ENCODE measurements at places on chromosomes 16 and 17.
A peak's percentile ranks its signal among the peaks of the same experiment; 100 is the strongest.

- DNase-seq = no peak
- no peak overlapping the region for H3K4me3 ChIP-seq
- H3K4me1 ChIP-seq = peaks cover 11% of the 10 kb centered on the region
- H3K27me3 ChIP-seq = no peaks in the 10 kb centered on the region
- no peak overlapping the region for H3K27ac ChIP-seq
Observed at GRCh38 chr16:4257646-4258556, 14.9 kb downstream of the TFAP4 start.

DNA sequence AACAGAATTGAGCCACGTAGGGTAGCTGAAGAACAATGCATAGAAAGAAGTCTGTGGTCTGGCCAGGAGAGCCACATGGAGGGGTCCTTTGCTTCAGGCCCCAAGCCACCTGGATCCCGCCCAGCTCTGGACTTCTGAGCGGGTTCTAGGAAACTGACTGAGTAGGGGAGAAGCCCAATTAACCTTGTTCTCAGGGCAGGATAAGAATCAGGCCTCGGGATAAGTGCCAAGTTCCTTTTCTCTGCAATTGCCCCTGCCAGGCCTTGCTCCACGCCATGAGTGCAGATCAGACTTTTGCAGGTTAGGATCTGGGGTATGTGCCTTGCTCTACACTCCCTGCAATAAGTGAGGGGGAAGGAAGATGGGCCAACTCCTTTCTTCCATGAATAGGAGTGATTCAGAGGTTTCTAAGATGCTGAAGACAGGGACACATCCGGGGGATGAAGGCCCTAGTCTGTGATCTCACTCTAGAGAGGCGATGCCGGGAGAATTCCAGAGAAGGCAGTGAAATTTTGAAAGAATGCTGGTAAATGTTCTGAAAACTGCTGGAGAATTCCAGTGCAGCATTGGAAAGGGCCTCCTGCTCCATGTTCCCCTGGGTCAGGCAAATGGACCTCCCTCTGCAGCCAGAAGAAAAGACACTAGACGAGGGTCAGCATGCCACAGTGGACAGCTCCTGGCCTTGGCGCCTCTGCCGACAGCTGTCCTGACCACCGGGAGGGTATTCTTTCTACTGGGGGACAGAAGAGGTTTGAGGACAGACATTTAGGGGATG is 5.8 kb downstream of the NEUROD2 start:
- peaks cover 71% of the 10 kb centered on the region for H3K4me1 ChIP-seq
- H3K27me3 ChIP-seq = peaks cover 85% of the 10 kb centered on the region
- DNase-seq = no peak
- H3K36me3 ChIP-seq = no peaks in the 10 kb centered on the region

GRCh38 chr17:82582709-82583108 is 63.2 kb downstream of the FOXK2 start:
- H3K27ac ChIP-seq = no peak overlapping the region
- H3K4me1 ChIP-seq = peaks cover 3% of the 10 kb centered on the region
- no peak for DNase-seq
- no peak overlapping the region for H3K4me3 ChIP-seq
- H3K36me3 ChIP-seq = peaks cover 40% of the 10 kb centered on the region

DNA sequence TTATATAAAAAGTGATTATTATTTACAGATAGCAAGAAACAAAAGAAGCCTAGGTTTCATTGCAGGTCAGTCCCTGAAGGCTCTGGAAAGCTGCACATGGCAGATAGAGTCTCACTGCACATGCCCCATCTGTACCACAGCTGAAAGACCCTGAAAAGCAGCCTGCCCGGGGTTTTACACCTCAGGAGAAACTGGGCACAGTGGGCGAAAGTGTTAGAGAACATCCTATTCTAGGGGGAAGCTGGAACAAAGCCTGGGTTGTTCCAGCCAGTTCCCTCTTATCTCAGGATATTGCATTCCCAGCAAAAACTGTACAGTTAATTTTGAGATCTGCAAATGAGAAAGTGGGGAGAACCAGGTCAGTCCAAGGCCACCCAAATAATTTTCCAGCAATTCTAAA is 419.7 kb downstream of the CNTNAP4 start:
- no peak overlapping the region for H3K27ac ChIP-seq
- H3K27me3 ChIP-seq = no peaks in the 10 kb centered on the region
- no peaks in the 10 kb centered on the region for H3K36me3 ChIP-seq
- H3K4me1 ChIP-seq = no peaks in the 10 kb centered on the region
- DNase-seq = no peak

DNA sequence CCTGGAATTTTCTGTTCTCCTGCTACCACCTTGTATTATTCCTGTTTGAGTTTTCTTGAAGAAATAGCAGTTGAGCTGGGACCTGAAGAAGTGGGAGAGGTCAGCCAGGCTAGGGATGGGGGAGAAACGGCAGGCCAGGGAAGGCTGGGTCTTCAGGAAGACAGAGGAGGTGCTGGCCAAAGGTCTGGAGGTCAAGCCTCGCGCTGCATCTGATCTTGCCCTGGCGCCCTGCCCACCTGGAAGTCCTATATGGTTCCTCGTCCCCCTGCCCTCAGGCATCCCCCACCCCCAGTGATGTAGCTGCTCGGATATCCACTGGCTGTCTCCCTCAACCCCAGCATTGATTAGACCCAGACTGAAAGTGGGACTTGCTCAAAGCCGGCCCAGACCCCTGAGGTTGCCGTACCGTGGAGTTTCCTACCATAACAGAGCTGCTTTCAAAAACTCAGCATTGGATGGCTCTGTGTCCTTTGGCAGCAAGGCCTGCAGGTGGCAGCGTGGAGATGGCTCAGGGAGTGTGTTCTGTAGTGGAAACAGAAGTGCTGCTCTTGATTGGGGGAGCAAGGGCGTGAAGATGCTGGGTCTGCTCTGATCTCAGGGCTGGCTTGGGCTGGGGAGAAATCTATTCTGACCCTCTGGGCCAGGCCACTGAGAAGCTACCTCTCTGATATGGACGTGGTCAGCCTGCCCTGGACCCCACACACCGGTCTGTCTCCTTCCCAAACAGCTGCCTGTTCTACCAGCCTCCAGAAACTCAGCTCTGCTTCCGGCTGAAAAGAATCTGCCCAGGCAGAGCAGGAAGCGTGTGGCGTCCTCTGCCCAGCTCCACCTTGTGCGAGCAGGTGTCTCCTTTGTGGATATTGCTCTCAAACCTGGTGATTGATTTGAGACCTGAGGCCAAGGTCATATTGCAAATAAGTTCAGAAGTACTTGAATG is 107.0 kb upstream of the CACNG5 start:
- peaks cover 14% of the 10 kb centered on the region for H3K36me3 ChIP-seq
- H3K4me3 ChIP-seq = no peak overlapping the region
- H3K4me1 ChIP-seq = peaks cover 5% of the 10 kb centered on the region
- DNase-seq = peak; percentile 15
- H3K27ac ChIP-seq = no peak overlapping the region
- no peaks in the 10 kb centered on the region for H3K27me3 ChIP-seq

DNA sequence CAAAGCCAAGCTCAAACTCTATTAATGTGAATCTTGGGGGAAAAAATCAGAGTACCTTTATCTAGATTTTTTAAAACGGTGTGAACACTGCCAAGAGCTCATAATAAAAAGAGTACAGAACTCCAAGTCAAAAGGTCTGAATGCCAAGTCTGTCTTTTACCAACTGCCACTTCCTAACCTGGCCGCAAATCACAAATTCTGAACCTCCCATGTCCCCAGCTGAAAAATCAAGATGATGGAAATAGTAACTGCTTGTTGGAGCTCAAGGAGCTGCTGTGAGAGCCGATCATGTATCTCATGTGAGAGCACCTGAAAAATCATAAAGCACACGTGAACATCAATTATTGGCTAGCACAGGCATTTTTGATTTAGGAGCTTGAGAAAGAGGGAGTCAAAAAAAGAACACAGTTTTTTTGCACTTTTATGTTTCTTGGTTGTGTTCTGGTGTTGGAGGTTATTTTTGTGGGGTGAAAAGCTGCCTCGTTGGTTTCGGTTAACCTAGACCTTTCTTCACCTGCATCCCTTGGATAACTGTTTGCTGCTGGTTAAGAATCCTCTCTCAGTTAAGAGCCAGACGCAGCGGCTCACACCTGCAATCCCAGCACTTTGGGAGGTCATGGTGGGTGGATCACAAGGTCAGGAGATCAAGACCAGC is 50.5 kb downstream of the GAS7 start:
- no peak for DNase-seq
- H3K27me3 ChIP-seq = no peaks in the 10 kb centered on the region
- no peaks in the 10 kb centered on the region for H3K36me3 ChIP-seq
- no peak overlapping the region for H3K27ac ChIP-seq
- no peak overlapping the region for H3K4me3 ChIP-seq

DNA sequence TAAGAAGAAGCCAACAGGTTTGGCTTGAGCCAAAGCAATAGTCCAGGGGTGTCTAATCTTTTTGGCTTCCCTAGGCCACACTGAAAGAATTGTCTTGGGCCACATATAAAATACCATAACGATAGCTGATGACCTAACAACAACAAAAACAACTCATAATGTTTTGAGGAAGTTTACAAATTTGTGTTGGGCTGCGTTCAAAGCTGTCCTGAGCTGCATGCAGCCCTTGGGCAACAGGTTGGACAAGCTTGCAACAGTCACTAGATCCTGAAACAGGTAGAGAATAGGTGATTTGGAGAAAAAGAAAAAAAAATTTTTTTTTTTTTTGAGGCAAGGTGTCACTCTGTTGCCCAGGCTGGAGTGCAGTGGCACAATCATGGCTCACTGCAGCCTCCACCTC is 4.5 kb downstream of the CRYBA1 start:
- peaks cover 6% of the 10 kb centered on the region for H3K36me3 ChIP-seq
- H3K27me3 ChIP-seq = no peaks in the 10 kb centered on the region
- H3K4me1 ChIP-seq = no peaks in the 10 kb centered on the region
- no peak overlapping the region for H3K4me3 ChIP-seq
- no peak overlapping the region for H3K27ac ChIP-seq
- DNase-seq = no peak

DNA sequence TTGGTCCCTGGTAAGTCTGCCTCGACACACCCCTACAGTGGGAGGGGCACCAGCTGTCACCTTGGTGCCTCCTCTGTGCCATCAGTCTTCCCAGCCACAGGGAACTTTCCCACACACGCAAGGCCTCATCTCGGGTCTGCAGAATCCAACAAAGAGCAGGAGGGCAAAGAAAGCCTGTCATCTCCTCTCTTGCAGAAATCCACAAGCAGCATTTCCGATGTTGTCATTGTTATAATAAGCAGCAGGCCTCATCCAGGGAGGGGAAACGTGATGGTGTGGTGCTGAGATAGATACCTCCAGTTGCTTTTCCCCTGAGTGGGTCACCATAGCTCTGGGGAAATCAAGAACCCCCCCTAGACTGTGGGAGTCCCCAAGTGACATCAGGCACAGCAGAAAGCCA is 110.4 kb downstream of the CMIP start:
- H3K36me3 ChIP-seq = peaks cover 5% of the 10 kb centered on the region
- peaks cover 26% of the 10 kb centered on the region for H3K4me1 ChIP-seq
- H3K27ac ChIP-seq = no peak overlapping the region

DNA sequence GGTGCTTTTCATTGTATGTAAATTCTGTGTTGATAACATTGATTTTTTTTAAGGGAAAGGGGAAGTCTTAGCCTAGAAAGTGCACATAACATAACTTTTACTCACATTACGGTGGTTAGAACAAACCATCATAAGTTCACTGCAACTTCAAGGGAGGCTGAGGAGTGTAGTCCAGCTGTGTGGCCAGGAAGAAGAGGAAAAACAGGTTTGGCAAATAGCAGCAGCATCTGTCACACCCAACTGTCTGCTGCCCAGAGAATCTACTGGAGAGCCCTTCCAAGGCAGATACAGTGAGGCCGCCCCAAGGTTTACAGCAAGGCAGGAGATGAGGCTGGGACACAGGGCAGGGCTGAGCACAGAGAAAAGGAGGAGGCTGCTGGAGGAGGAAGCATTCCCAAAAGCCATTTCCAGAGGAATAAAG is 60.6 kb downstream of the AIPL1 start:
- H3K4me3 ChIP-seq = no peak overlapping the region
- H3K4me1 ChIP-seq = no peaks in the 10 kb centered on the region
- no peak overlapping the region for H3K27ac ChIP-seq
- H3K27me3 ChIP-seq = peaks cover 3% of the 10 kb centered on the region
- DNase-seq = no peak

- peak overlapping the region; percentile 86 for H3K27ac ChIP-seq
- peak overlapping the region; percentile 89 for H3K4me3 ChIP-seq
- peaks cover 74% of the 10 kb centered on the region for H3K4me1 ChIP-seq
Observed at GRCh38 chr16:11794996-11795886, 1.8 kb downstream of the ZC3H7A start.

- H3K27me3 ChIP-seq = no peaks in the 10 kb centered on the region
- no peak overlapping the region for H3K27ac ChIP-seq
- H3K4me3 ChIP-seq = no peak overlapping the region
- H3K4me1 ChIP-seq = no peaks in the 10 kb centered on the region
- DNase-seq = no peak
Observed at GRCh38 chr16:66391726-66392670, 25.5 kb downstream of the CDH5 start.

GRCh38 chr16:67833030-67833414 is 9.1 kb upstream of the THAP11 start:
- peak overlapping the region; percentile 87 for H3K4me3 ChIP-seq
- DNase-seq = no peak
- peaks cover 34% of the 10 kb centered on the region for H3K36me3 ChIP-seq
- H3K27ac ChIP-seq = no peak overlapping the region

GRCh38 chr16:19555938-19556771 is 652 bp downstream of the VPS35L start:
- H3K27me3 ChIP-seq = no peaks in the 10 kb centered on the region
- peak overlapping the region; percentile 75 for H3K27ac ChIP-seq
- no peaks in the 10 kb centered on the region for H3K36me3 ChIP-seq
- DNase-seq = peak; percentile 3
- H3K4me3 ChIP-seq = peak overlapping the region; percentile 88

DNA sequence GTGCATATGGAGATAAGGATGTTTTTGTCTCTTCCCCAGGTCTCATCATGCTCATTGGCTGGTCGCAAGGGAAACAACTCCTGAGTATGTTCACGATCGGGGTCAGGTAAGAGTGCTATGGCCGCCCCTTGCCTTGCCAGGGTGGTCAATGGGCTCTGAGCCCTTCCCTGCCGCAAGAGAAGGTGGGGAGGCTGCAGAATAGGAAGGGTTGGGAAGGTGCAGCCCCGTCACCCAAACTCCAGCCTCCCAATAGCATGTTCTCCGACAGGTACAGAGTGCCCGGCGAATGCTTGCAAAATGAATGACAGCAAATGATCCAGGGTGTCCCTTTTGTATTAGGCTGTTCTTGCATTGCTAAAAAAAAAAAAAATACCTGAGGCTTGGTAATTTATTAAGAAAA is 57.4 kb downstream of the ATP2C2 start:
- no peak overlapping the region for H3K4me3 ChIP-seq
- H3K4me1 ChIP-seq = no peaks in the 10 kb centered on the region
- no peak overlapping the region for H3K27ac ChIP-seq

DNA sequence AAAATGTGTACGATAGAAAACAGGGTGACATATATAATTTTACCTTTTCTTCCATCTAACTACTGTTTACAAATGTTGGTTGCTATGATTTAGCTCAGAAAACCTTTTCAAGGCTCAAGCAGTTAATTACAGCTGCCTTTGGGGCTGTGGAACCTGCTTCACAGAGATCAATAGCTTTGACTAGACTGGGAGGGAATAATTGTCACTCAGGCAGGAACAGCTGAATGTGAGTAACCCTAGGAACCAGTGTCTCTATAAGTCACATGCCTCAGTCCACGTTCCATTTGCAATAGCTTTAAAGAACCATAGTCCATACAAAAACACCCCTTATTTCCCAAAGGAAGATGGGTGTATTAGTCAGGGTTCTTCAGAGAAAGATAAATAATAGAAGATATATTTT is 306.8 kb upstream of the ERCC4 start:
- H3K36me3 ChIP-seq = no peaks in the 10 kb centered on the region
- no peak for DNase-seq
- no peaks in the 10 kb centered on the region for H3K27me3 ChIP-seq
- no peaks in the 10 kb centered on the region for H3K4me1 ChIP-seq

GRCh38 chr17:49388692-49389513 is 25.8 kb downstream of the PHB1 start:
- peak overlapping the region; percentile 0 for H3K4me3 ChIP-seq
- no peak for DNase-seq
- no peaks in the 10 kb centered on the region for H3K27me3 ChIP-seq
